Amniotic stem cell (primary cell): ENCODE measurements at places on chromosomes 11 and 22.

GRCh38 chr11:95253141-95253540 lies 22.1 kb upstream of the SESN3 start:
- DNase-seq, result no peak

DNA sequence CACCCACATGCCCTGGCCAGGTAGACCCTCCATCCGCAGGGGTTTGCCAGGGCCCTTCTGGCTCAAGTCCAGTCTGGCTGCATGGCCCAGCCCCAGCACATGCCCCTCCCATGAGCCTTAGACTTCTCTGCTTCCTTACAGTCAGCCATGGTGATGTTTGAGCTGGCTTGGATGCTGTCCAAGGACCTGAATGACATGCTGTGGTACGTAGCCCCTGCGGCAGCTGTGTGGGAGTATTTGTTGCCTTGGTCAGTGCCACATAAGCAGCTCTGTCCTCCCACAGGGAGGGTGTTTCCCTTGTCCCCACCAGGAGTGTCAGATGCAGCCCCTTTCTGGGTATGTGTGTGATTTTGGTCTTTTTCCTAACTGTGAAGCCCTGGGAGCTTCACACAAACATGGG lies 17.5 kb downstream of the CDC45 start:
- no peak for DNase-seq

- DNase-seq, result no peak
These were observed 56.4 kb upstream of the PITPNB start for GRCh38 chr22:27975381-27976013.

GRCh38 chr22:46622081-46622521 lies 1.9 kb downstream of the GRAMD4 start:
- no peak for DNase-seq
